Stimulated activated CD8-positive, alpha-beta memory T cell treated with anti-CD3 and anti-CD28 coated beads, Interleukin-15, amount 100 ng/mL, for 48 hours (primary cell): ENCODE measurements at places on chromosomes 4 and X.

- DNase-seq = no peak
Measured at GRCh38 chrX:29172880-29173279, 585.6 kb downstream of the IL1RAPL1 start.

- DNase-seq = no peak
Measured at GRCh38 chrX:40267334-40268187, 169.8 kb upstream of the BCOR start.

DNA sequence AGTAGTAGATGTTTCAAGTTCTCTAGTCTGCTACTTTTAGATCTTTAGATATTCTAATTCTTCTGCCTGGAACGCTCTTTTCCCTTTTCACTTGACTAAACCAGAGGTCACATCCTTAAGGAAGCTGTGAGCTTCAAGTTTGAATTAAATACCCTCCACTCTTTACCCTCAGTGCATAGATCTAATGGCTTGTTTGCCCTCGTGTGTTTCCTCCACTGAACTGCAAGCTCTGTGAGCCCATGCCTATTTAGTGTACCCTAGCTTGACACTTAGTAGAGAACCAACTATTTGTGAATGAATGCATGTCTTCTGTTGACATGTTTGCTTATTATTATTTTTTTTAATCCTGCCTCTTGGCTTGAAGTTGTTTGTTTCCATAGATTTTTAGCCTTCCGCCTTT lies 138.3 kb downstream of the PDE5A start:
- DNase-seq = no peak

GRCh38 chrX:124274438-124275181 lies 57.9 kb upstream of the TEX13D start:
- DNase-seq = no peak

GRCh38 chr4:16596267-16596666 lies 302.2 kb downstream of the LDB2 start:
- DNase-seq = no peak

- DNase-seq = no peak
Measured at GRCh38 chr4:158933236-158933635, 164.4 kb downstream of the FNIP2 start.

DNA sequence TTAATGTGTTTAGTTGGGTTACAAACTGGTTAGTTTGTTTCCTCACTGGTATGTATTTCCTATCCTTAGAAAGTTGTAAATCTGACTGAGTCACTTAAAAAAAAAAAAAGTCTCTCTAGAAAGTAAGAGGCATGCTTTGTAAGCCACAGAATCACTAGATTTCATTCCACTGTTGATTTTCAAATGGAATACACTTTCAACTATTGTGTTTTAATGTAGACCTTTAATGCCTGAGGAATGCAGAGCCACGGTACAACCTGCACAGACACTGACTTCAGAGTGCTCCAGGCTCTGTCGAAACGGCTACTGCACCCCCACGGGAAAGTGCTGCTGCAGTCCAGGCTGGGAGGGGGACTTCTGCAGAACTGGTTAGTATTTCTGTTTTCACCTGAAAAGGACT lies 88.6 kb downstream of the HHIP start:
- DNase-seq = no peak

DNA sequence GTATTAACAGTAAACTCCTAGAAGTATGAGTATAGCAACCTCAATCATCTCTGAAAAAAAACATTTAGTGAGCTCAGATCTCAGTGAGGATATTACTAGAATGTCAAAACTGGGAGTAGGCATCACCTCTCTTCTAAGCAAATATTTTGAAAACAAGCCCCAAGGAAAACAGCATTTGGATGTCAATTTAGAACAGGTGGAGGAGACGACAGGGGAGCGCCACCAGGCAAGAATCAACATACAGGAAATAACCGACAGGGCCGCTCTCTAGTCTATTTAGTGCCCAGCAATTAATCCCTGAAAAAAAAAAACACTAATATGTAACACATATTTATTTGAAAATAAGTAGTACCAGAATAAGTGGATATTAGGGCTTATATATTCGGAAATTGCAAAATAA lies 940.3 kb upstream of the ADGRL3 start:
- no peak for DNase-seq

- no peak for DNase-seq
Measured at GRCh38 chrX:9393571-9393970, 71.3 kb upstream of the TBL1X start.

DNA sequence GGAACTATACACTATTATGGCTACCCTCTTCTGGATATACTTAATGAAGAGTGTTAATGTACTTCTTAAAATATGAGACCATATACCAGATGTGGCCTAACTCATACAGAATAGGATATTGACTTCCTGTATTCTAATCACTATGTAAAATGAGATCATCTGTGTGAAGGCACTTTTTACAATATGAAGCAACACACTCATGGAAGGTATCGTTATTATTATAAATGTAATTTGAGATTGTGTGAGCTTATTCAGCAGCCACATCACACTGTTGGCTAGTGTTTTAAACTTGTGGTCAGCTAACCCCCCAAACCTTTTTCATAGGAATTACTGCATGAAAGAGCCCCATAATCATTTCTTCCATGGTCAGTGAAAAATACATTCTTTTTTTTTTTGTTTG lies 281.8 kb upstream of the TEX13A start:
- DNase-seq = no peak

GRCh38 chr4:44679060-44679459 lies 840 bp downstream of the GUF1 start:
- no peak for DNase-seq

GRCh38 chrX:29872831-29873230 lies 342.5 kb upstream of the MAGEB2 start:
- no peak for DNase-seq

- DNase-seq = no peak
Measured at GRCh38 chr4:54101190-54102041, 1.5 kb downstream of the GSX2 start.

GRCh38 chr4:102454981-102455685 lies 46.0 kb upstream of the NFKB1 start:
- DNase-seq = no peak

DNA sequence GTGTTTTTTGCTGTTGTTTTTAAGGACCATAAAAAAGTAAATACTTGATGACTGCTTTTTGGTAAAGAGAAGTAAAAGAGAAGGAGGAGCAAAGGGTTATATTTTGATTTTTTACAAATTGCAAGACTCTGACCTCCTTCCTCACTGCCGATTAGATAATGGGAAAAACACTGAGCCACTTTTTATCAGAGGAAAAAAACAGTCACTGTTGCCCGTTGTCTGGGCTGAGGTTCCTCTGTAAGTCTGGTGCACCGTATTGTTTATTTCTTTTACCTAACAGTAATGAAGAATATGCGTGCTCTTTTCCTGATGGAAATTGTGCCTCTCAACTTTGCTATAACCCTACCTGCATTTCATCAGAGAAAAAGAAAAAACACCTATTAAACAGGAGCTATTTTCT lies 178.7 kb upstream of the EMCN start:
- no peak for DNase-seq

DNA sequence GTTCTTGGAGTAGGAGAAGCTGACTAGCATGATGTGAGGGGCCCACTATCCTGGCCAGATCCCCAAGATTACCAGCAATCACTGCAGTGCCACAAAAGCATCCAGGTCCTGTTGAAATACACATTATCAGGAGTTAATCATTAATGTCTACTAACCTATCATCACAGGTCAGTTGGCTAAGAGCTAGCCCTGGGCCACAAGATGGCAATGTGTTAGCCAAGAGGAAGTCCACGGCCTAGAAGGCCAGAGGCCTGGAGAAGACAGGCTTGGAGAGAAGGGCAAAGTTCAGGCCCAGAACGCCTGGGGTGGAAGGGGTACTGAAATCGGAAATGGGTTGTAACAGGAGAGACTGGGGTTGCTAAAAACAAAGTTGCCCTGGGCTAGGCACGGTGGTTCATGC lies 19.9 kb upstream of the KIAA1210 start:
- no peak for DNase-seq

GRCh38 chrX:154987940-154988339 lies 34.6 kb downstream of the F8 start:
- DNase-seq = no peak

- no peak for DNase-seq
Measured at GRCh38 chr4:182502064-182502463, 258.9 kb downstream of the TENM3 start.

DNA sequence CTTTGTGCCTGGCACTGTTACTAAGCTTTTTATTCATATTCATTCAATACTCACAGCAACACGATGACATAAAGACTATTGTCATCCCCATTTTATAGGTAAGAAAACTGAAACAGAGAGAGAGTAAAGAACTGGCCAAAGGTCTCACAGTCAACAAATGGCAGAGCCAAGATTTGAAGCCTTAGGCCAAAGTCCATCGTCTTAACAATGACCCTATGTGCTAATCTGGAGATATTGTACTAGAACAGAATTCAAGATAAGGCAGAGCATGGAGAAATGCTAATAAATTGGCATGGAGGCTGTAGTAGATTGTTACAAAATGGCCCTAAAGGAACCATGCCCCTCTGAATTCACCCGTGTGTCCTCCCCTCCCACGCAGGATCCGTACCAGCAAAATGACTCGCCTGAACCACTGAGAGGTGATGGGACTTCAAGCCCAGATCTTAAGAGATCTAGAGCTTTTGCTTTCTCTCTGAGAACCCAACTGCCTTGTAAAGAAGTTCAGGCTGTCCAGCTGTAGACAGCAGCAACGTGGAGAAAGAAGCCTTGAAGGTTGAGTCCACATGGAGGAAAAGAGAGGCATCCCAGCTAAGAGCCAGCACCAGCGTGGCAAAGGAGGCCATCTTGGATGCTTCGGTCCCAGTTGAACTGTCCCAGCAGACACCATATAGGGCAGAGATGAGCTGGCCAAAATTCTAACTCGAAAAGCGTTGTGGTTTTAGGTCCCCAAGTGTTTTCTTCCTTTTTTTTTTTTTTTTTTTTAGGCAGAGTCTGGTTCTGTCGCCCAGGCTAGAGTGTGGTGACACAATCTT lies 52.8 kb upstream of the RBM47 start:
- DNase-seq = peak; percentile 34

DNA sequence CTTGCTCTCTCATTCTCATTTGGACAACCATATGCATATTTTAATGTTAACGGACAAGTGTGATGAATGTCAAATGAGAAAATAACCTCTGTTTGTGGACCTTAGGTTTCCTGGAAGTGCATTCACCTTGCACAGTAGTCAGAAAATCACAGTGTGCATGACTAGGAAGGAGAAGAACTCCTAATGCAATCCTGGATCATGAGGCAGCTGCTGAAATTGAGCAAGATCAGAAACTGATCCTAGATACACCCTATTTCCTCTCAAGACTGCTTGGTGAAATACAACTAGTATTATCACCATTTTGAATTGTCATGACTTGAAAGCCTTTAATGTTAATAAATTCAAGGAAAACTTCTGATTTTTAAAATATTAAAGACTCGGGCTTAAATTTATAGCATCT lies 1148.9 kb downstream of the STIM2 start:
- DNase-seq = no peak

- DNase-seq = peak; percentile 67
Measured at GRCh38 chrX:49186125-49187027, at the start of gene PRICKLE3. TSS of gene PRICKLE3 (minus strand) at chrX:49186373. CDS start at chrX:49186297, 76 bp downstream.

GRCh38 chr4:128449251-128449650 lies 161.6 kb upstream of the PGRMC2 start:
- no peak for DNase-seq

- DNase-seq = no peak
Measured at GRCh38 chr4:38902695-38903094, 35.1 kb downstream of the FAM114A1 start.

GRCh38 chr4:146976145-146976544 lies 30.5 kb upstream of the TTC29 start:
- no peak for DNase-seq

DNA sequence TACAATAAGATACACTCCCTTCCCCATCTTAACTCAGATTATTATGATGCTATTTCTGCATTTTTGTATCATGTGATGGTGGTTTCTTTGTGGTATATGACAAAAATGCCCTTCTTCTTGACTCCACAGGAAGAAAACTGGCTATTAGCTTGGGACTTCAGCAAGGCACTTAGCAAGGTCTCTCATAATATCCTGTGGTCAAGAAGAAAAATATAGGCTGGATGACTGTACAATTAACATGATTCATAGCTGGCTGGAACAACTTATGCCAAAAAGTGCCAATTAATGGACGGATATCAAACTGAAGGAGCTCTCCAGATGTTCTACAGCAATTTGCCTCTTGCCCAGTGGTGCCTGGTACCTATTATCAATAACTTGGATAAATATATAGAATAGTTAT lies 2.3 kb upstream of the MID1IP1 start:
- no peak for DNase-seq

DNA sequence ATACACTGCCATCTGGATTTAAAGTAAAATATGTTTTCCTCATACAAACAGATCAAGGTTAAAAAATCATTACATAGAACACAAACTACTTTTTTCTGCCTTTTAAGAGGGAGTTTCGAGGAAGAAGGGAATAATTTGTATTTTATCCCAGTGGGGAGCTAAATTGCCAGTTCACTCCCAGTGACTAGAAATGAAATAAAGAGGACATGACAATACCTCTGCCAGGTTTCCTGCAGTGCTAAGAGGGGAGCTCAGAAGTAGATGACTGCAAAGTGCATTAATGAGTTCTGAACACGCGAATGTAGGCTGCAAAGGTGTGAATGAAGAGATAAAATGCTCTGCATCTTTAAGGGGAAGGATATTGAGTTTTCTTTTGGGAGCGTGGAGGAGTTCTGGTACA lies 69.7 kb downstream of the SRPX start:
- DNase-seq = no peak

DNA sequence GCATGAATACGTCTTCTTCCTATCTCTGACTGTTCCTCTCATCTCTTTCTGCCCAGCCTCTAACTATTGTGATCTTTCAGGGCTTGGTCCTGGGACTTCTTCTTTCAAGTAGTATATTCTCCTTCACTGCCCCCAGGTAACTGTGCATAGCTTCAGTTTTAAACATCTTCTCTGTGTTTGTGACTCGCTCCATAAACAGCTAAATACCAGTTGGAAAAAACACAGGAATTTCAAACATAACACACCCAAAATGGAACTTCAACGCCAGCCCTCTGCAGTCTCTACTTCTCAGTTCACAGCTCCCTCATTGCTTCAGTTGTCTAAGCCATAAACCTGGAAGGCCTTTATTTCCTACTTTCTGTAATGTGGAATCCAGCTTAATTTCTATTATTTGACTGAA lies 16.6 kb downstream of the TRIML2 start:
- no peak for DNase-seq

DNA sequence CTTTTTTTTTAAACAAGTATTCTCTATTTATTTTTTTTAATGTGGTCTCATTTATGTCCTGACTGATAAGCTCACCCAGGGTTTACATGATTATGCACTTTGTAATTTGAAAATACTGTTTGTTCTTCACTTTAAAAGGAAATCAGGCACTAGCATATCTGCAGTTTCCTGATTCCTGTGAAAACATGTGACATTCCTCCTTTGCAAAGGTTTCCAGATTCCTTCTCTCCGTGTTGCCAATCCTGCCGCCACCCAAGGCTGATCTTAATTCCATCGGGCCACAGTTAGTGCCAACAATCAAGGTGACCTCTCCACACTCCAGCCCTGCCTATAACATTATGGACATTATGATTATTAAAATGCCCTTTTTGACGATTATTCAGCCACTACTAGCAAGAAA lies 225.4 kb downstream of the PCDH7 start:
- no peak for DNase-seq

- no peak for DNase-seq
Measured at GRCh38 chr4:26854701-26855100, 5.9 kb upstream of the STIM2 start.

- DNase-seq = no peak
Measured at GRCh38 chrX:131330735-131331134, 41.6 kb upstream of the IGSF1 start.
